ENCODE measurements at places on chromosomes 16 and 17.

DNA sequence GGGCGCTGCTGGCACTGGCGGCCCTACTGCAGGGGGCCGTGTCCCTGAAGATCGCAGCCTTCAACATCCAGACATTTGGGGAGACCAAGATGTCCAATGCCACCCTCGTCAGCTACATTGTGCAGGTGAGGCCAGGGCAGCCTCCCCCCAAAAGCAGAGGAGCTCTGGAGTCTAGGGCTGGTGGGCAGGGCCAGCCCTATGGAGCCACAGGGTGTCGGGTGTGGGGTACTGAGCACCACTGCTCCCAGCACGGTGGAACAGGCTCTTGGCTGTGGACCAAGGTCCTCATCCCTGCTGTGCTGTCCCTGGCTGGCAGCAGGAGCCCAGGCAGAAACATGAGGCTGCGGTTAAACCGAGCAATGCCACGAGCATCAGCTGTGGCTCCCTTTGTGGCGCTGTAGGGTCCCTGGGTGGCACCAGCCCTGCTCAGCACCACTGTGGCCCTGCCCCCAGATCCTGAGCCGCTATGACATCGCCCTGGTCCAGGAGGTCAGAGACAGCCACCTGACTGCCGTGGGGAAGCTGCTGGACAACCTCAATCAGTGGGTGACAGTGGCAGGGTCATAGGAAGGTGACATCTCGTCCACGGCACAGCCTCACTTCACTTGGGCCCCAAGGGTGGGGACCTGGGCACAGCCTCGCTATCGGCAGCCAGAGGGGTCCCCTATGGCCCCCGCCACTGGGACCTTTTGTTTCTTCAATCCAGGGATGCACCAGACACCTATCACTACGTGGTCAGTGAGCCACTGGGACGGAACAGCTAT, 1.1 kb downstream of the DNASE1 start:
- no peak for DNase-seq

DNA sequence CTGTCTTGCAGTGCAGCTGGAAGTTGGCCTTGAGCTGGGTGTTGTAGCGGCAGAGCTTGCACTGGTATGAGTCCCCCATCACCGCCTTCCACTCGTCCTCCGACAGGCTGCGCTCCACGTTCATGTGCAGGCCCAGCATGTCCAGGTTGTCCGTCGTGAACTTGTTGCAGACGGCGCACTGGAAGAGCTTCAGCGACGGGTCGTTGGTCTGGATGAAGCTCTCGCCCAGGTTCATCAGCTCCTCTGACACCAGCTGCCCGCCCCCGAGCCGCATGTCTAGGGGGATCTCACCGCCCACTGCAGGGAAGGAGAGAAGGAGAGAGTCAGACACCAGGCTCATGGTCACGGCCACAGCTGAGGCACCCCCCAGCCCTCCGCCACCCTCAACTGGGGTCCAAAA, 97.3 kb downstream of the ZFHX3 start:
- DNase-seq = no peak

GRCh38 chr16:78903843-78904242, 696.7 kb downstream of the MAF start:
- DNase-seq = no peak

GRCh38 chr17:81380131-81380530, 15.1 kb upstream of the BAHCC1 start:
- DNase-seq = no peak

GRCh38 chr16:19884611-19885450, at the start of gene GPRC5B:
TSS of gene GPRC5B (minus strand) at chr16:19884848. CDS start at chr16:19872845, 12,003 bp downstream.
- peak; percentile 73 for DNase-seq

- DNase-seq = no peak
Measured at GRCh38 chr16:81657224-81657623, 121.9 kb upstream of the PLCG2 start.

DNA sequence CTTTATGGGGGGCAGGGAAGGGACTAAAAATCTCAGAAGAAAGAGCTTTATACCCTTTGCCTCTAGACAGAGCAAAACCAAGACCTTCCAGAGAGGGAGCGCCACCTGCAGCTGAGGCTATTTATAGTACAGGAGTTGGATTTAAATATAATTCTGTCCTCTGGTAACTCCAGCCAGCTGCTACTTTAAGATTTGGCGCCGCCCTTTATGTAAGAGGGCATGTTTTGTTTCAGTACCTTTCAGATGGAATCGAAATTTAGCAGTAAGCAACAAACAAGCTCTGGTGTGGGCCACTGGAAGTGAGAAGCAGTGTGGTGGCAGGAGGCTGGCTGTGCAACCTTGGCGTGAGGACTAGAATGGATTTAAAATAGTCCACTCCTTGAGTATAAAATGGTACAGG, 5.2 kb upstream of the GUCY2D start:
- DNase-seq = no peak

Measured in Ammon's horn (tissue), 1 donor.